NCI-H526 (cell line): ENCODE measurements at places on chromosomes 4 and X.

DNA sequence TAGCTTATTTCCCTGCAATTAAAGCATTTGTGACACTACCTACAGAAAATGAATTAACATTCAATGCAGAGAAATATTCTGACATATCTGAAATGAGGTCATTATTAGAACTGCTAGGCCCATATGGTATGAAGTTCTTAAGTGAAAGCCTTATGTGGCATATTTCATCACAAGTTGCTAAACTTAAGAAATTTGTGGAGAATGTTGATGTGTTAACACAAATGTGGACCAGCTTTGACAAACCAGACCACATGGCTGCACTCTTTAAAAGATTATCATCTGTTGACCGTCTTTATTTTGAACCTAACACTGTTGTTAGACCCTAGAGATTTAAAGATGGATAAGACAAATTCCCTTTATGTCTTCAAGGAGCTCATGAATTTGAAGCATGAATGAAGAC lies 1024.1 kb downstream of the RPA4 start:
- DNase-seq = no peak

GRCh38 chr4:184815046-184815877 lies 10.5 kb downstream of the ACSL1 start:
- peak; percentile 92 for DNase-seq

DNA sequence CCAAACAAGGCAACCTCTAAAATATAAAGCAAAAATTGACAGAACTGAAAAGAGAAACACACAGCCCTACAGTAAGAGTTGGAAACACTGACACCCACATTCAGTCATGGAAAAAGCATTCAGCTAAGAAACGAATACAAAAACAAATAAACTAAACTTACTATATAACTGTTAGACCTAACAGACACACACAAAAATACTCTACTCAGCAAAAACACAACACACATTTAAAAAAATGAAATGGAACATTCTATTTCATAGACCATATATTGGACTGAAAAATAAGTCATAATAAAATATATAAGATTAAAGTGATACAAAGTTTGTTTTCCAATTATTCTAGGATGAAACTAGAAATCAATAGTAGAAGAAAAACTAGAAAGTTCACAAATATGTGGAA lies 488.8 kb upstream of the POU3F4 start:
- no peak for DNase-seq

GRCh38 chrX:110964786-110965185 lies 131.2 kb upstream of the PAK3 start:
- no peak for DNase-seq

GRCh38 chr4:8470451-8471024 lies 30.0 kb downstream of the TRMT44 start:
- no peak for DNase-seq

DNA sequence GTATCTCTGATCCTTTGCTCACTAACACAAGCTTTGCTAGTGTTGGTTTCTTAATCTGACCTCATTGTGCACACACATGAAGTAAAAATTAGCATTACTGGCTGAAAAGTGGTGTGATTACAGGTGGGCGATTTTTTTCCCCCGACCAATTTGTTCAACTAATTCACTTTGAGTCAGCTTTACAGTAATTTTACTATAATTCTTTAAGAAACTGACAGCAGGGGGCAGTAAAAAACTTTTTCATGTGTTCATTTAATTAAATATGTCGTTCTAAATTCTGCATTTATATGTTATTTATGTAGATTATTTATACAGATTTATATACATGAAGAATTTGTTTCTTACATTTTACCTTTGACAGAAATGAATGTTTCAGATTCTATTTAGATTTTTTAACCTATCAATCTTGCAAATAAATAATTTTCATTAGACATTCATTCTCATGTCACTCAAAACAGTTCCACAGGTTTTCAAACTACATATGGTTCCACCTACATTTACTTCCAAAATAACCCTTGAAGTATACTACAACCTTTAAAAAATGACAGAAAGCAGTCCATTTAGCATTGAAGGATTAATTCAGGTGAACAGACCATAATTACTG lies 17.5 kb downstream of the PALLD start:
- DNase-seq = peak; percentile 3

DNA sequence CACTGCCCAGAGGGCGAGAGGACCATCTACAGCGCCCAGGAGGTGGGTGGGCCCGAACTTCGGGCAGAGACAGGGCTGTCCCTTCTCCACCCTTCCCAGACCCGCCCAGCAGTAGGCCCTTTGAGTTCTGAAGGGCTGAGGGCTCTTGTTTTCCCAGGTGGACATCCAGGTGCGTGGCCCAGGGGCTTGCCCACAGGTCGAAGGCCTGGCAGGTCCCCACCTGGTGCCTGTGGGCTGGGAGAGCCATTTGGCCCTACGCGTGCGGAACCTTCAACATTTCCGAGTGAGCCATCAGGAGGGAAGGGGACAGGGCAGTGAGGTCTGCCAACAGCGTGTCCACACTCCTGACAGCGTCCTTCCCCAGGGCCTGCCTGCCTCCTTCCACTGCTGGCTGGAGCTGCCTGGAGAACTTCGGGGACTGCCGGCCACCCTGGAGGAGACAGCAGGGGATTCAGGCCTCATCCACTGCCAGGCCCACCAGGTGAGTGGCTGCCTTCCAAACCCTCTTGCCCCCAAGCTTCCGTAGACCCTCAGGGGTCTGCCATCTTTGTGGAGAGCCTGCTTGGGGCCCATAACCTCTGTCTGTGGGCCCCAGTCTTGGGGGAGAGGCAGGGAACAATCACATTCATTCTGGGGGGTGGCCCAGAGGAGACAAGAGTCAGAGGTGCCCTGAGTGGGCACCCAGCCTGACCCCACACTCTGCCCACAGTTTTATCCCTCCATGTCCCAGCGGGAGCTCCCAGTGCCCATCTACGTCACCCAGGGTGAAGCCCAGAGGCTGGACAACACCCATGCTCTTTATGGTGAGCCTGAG lies 6.8 kb downstream of the PLXNB3 start:
- no peak for DNase-seq

- DNase-seq = peak; percentile 2
These were observed 16.2 kb upstream of the PUDP start for GRCh38 chrX:7164174-7164573.

GRCh38 chr4:113742643-113743042 lies 18.9 kb downstream of the CAMK2D start:
- no peak for DNase-seq

- no peak for DNase-seq
These were observed 71.9 kb downstream of the PDLIM5 start for GRCh38 chr4:94523617-94524016.
